ENCODE measurements at places on chromosomes 2 and 18. TPM values are rescaled to one million over a fixed set of nuclear protein-coding genes. Genes with fewer than 3 reads are reported as not detected.

TFPI gene
- 99.0 TPM for total RNA-seq

- no peak for DNase-seq
Measured at GRCh38 chr2:12441750-12442475, 274.8 kb upstream of the TRIB2 start.

GRCh38 chr18:46174342-46175041 lies 70.3 kb downstream of the HAUS1 start:
- peak; percentile 14 for DNase-seq

DNA sequence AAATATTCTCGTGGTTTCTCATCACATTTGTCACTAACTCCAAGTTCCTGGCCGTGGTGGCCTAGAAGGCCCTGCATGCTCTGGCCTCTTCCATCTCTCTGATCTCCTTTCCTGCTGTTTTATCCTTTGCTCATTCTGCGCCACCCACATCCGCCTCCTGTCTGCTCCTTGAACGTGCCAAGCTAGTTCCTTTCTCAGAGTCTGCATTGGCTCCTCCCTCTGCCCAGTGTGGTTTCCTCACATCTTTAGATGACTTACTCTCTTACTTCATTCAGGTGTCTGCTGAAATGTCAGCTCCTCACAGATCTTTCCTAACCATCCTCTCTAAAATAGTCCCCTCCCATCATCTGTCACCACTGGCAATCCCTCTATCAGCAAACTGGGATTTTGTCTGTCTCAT lies 158.6 kb upstream of the RBMS1 start:
- DNase-seq: no peak

SEPTIN10 gene
- total RNA-seq: 82.6 TPM

- no peak for DNase-seq
Measured at GRCh38 chr2:65177751-65178442, 48.0 kb upstream of the RAB1A start.

- no peak for DNase-seq
Measured at GRCh38 chr2:1979138-1979537, 234.8 kb upstream of the PXDN start.

CCDC178 gene
- total RNA-seq: 1.5 TPM

DNA sequence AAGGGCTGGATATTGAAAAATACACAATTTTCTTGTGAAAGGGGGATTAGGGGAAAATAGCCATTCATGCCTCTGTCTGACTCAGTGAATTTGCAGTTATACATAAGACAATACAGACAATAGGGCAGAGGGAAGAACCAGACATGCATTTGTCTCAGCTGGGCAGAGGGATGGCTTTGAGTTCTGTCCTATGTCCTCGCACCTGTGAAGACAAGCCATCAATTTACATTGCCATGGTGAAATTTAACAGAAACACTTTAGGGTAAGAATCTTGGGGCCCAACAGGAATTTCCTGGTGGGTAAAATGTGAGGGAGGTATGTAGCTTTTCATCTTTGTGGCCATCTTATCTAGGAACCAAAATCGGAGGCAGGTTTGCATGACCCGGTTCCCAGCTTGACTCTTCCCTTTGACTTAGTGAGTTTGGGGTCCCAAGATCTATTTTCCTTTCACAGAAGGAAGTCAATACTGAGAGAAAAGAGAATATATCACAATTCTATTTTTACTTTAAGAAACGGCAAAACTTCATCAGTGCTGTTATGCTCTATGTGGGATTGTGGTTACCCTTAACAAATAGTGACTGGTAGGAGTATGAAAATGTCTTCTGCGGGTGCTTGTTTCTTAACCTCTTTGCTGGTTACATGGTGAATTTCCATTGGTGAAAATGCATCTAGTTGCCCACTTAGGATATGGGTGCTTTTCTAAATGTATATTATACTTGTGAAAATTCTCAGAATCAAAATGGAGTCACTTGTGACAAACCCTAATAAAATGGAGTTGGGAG lies 221.8 kb downstream of the SPP2 start:
- no peak for DNase-seq
